ENCODE measurements at places on chromosomes 5 and 9.

DNA sequence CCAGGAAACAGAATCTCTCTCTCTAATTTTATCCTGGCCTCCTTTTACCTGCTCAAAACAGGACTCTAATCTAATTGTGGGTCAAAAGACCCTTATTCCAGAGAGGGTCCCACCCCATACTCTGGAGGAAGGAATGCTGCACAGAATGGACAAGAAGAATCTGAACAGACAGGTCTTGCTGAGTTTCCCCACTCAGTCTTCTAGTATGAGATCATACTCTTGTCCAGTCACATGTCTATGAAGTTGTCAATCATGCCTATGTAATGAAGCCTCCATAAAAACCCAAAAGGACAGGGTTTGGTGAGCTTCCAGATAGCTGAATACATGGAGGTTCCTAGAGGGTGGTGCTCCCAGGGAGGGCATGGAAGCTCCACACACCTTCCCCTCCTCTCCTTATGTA lies 123.9 kb upstream of the FER start:
- DNase-seq: no peak

- no peak for DNase-seq
Observed at GRCh38 chr9:95085036-95085770, 232.3 kb downstream of the FANCC start.

DNA sequence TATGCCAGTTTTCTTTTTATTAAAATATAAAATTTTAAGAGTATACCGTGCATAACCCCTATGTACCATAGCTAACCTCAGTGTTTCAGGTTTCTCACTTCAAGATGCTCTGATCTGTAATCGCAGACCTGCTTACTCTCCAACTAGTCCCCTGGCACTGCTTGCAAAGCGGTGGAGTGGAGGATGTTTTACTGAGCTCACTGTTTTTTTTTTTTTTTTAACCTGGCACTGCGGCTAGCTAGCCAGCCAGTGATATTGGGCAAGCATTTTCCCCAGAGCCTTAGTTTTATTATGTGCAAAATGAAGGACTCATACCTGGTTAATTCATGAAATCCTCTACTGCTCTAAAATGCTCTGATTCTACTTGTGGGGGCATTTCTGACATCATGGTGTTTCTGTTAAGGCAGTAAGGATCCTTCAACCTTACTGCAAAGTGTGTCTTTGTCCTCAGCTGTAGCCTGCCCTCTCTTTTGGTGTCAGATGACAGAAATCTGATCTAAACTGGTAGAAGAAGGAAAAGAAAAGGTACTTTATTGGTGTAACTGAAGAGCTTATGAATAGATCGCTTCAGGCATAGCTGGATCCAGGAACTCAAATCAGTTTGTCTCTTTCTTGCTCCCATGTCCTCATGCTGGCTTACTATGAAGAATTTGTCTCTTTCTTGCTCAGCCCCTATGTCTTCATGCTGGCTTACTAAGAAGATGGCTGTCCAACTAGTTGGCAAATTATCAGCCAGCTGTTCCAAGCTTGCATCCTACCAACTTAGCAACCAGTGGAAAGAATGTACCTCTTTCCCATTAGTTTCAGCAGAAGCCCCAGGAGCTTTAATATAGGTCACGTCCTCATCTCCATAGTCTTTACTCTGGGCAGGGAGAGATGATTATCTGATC lies 59.8 kb downstream of the DOCK2 start:
- no peak for DNase-seq

DNA sequence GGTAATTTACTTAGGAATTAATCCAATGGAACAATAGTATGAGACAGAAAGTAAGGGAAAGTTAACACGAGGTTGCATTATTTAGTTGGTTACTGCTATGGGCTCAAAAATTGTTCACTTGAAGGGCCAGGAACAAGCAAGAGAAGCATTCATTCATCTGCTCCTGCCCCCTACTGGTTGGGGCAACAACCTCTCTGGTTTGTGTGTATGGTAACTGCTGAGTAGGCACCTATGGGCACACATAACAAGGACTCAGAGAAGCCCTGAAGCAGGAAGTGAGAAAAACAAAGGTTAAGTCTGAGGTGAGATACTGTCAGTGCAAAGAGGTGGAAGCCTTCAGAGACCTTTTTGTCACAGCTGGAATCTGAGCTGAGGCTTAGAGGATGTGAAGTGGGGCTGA lies 34.4 kb upstream of the RANBP6 start:
- DNase-seq: no peak

DNA sequence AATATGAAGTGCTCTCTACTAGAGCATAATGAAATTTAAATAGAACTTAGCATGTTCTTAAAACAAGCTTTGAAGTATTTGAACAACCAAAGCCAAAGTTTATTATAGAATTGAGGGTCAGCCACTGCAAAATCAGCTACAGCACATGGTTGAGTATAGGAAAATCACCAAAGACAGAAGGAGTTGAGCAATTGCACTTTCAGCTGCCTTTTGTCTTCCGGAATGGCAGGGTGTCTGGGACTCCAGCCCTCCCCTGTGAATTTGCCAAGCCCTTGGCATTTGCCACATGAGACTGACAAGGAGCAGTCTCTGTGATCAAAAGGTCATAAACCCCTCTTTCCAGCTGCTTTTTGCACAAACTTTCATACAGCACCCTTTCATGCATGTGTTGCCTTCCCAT lies 8.5 kb upstream of the LURAP1L start:
- no peak for DNase-seq

DNA sequence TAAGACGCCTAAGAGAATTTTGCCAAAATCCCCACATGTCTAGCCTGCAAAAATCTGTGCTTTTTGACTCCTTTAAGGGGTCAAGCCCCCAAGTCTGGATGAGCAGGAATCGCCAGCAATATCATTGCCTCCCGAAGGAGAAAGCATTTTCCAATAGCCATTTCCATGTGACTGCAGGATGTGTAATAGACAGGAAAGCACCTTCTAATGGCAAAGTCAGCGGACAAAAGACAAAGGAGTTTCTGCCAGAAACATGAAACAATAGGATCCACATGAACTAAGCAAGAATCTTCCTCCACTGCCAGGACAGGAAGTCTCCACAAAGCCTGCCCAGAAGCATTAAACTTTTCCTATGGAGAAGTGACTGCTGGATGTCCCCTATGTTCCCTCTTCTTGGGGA lies 177.1 kb upstream of the PCSK5 start:
- no peak for DNase-seq

DNA sequence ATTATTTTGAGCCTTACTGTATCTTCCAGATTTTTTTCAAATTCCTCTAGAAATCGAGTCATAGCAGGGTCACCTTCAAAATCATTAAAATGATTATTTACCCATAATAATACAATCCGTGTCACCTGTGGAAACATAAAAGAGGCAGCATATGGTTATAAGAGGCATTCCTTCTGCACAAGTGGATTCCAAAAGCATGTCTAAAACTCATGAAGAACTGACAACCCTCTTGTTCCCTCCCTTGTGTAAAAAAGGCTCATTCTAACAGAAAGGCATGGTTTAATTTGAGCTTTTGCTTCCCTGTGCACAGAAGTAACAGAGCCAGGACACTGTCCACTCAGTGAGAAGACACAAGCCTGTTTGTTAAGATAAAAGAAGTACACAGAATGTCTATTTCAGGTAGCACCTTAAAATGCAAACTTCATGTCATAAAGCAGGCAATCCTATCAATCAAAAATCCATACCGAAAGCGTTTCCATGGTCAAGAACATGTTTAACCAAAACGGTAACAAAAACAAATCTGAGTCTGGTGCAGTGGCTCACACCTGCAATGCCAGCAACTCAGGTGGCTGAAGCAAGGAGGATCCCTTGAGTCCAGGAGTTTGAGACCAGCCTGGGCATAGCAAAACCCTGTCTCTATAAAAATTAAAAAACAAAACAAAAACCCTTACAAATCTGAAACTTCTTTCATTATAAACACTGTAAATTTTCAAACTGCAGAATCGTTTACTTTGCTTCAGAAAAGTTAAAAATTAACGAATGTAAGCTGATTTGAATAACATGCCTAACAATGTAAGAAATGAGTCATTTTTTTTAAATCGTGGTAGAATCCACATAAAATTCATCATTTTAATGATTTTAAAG lies 139.3 kb downstream of the RAPGEF6 start:
- no peak for DNase-seq

DNA sequence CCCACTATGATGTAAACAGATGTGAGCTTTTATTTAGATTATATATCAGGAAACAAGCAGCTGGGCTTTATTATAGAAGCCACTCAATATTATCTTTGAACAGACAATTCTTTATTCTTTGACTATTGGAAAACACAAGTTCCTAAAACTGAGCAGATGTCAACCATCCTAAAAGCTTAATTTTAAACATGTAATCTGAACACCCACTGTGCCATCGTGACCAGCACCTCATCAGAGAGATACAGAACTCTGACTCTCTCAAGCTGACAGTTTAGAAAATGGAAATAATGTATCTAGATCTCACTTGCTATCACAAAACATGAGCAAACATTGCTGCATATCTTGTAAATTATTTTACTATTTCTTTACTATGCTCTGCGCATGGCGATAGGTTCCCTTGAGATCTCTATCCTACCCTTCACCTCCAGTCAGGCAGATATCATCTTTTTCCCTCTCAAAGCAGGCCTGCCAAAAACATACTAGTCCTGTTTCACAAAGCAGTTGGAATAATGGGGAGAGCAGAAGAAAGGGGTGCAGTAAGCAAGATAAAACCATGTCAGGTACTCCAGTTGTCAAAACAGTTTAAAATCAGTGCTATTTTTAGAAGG lies 151.0 kb downstream of the KIAA0825 start:
- DNase-seq: no peak

- no peak for DNase-seq
Observed at GRCh38 chr9:99787556-99787955, 34.1 kb upstream of the NR4A3 start.

GRCh38 chr9:74275872-74276508 lies 221.1 kb upstream of the RORB start:
- no peak for DNase-seq

- no peak for DNase-seq
Observed at GRCh38 chr5:150641006-150641570, 628 bp downstream of the SYNPO start.

- DNase-seq: no peak
Observed at GRCh38 chr9:98203153-98203552, 10.7 kb upstream of the CORO2A start.

- DNase-seq: no peak
Observed at GRCh38 chr5:133932441-133933168, 35.8 kb downstream of the C5orf15 start.

GRCh38 chr5:149654231-149654630 lies 72.9 kb downstream of the ARHGEF37 start:
- DNase-seq: no peak

DNA sequence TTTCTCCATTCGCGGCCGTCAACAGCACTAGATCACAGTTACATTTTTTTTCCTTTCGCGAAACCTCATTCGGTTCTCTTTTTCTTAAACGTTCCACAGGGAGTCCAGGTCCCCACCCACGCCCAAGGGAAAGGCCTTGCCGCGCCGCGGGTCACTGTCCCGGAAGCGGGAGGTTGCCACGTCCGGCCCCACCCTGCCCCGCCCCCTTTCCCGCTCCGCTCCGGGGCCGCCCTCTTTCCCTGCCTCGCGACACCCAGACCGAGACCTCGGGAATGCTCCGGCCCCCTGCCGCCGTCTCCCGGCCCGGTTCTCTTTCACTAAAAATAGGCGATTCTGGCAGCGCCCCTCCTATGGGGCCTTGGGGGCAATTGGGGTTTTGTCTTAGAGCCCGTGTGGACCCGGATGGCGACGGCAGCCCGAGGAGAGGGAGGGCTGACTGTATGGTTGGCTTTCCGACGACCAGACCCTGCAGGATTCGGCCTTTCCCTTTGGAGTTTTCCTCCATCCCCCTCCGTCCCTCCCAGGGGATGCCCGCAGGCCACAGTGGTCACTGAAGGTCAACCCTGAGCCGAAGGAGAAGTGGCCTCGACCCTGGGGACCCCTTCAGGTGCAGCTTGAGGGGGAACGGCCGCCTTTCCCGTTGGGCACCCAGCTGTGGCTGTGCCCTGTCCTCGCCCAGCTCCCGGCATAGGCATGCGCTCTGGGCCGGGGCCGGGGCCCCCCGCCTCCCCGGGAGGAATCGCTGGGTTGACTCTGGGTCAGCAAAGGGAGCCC lies 2.8 kb upstream of the RACK1 start:
- no peak for DNase-seq

GRCh38 chr5:157283434-157283833 lies 17.5 kb downstream of the CYFIP2 start:
- DNase-seq: no peak

DNA sequence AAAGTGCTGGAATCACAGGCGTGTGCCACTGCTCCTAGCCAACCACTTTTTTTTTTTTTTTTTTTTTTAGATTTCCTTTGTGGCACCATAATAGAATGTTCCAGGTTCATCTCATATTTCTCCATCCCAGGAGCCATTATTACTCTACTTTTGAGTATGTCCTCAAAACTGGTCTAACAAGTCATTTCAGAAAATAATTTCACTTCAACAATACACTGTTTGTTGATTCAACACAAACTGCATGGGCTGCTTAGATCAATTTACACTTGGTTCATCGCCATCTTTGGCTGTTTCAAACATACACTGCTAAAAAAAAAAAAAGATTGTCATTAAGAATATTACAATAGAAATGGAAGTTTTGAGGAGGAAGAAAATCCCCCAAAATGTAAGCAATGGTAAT lies 57.9 kb downstream of the CSNK1A1 start:
- DNase-seq: no peak

GRCh38 chr9:134694714-134695113 lies 53.1 kb downstream of the COL5A1 start:
- no peak for DNase-seq

GRCh38 chr5:137834498-137835049 lies 33.1 kb upstream of the MYOT start:
- no peak for DNase-seq

DNA sequence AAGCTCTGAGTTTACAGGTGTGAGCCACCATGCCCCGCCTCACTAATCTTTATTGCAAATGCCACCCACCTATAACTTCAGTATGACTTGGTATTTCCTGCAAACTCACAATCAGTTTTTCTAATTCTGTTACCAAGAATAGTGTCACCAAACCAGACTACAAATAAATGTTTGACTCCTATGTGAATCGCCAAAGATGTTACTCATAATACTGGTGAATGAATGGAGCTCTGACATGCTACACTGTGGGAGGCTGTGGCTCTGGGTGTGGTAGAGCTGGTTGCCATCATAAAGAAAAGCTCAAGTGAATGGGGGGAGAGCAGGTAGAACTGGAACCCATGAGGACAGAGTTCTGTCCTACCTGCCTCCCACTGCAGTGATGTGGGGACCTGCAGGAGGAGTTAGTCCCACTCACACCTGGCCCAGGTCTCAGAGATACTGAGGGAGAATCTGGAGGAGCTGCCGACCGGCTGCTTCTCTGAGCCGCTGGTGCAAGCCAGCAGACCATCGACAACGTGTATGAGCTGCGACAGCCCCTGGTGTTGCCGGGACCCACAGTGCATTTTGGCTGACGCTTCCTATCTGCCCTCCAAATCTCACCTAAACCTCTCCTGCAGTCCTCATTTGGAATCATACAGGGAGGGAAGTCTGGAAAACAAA lies 95.7 kb downstream of the ENTREP1 start:
- DNase-seq: no peak

- DNase-seq: no peak
Observed at GRCh38 chr5:178090856-178091255, 22.5 kb upstream of the N4BP3 start.

- DNase-seq: no peak
Observed at GRCh38 chr5:72233835-72234234, 86.2 kb downstream of the MRPS27 start.

All from cerebellar nuclear complex (tissue), 1 donor.